ENCODE measurements at places on chromosomes 11 and 22.
A peak's percentile ranks its signal among the peaks of the same experiment; 100 is the strongest.

GRCh38 chr11:12581416-12581815 is 92.8 kb upstream of the TEAD1 start:
- DNase-seq = no peak

GRCh38 chr11:27412192-27412691 is 49.2 kb upstream of the CCDC34 start:
- DNase-seq = no peak

- DNase-seq = peak; percentile 8
These were observed 6.8 kb downstream of the CRYBB1 start for GRCh38 chr22:26610996-26611395.

DNA sequence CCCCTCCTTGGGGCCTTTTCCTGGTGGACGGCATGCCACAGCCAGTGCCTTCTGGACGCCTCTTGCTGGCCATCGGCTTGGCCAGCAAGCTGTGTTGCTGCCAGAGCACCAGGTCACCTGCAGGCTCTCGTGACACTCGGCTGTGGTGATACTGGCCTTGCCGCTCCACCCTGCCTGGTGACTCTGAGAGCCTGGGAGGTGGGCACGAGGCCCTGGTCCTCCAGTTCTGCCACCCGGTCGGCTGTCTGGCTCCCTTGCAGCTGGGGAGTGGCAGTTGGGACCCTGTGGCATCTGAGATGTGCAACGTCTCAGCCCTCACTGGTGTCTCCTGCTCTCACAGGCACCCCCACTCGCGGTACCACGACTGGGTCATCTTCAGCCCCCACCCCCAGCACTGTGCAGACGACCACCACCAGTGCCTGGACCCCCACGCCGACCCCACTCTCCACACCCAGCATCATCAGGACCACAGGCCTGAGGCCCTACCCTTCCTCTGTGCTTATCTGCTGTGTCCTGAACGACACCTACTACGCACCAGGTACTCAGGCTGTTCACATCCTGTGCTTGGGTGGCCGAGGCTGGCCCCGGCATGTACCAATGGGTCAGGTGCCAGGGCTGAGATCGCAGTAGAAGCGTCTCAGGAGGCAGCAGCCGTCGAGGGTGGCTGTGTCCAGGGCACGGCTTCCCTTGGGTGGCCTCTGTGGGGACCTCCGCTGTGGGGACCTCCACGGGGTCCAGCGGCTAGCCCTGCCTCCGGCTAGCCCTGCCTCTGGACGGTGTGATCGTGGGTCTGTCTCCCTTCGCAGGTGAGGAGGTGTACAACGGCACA is 26.0 kb downstream of the MUC2 start:
- no peak for DNase-seq

- DNase-seq = no peak
These were observed 30.5 kb downstream of the TMPRSS5 start for GRCh38 chr11:113675565-113675964.

GRCh38 chr22:49329636-49330035 is 498.0 kb downstream of the BRD1 start:
- no peak for DNase-seq

DNA sequence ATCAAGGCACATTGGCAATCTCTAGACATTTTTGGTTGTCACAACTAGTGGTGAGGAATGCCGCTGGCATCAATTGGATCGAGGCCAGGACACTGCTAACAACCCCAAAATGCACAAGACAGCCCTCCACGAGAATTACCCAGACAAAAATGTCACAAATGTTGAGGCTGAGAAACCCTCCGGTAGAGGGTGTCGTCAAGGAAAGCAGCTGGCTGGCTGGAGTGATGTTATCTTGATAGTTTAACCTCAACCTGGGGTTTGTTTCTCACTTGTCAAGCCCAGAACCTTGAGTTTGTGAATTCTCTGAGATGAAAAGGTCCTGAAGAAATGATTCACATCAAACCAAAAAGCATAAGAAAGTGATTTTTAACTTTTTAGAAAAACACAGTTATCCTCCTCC is 21.1 kb upstream of the TMPRSS13 start:
- peak; percentile 76 for DNase-seq

GRCh38 chr11:9057007-9057406 is 34.4 kb downstream of the SCUBE2 start:
- DNase-seq = no peak

DNA sequence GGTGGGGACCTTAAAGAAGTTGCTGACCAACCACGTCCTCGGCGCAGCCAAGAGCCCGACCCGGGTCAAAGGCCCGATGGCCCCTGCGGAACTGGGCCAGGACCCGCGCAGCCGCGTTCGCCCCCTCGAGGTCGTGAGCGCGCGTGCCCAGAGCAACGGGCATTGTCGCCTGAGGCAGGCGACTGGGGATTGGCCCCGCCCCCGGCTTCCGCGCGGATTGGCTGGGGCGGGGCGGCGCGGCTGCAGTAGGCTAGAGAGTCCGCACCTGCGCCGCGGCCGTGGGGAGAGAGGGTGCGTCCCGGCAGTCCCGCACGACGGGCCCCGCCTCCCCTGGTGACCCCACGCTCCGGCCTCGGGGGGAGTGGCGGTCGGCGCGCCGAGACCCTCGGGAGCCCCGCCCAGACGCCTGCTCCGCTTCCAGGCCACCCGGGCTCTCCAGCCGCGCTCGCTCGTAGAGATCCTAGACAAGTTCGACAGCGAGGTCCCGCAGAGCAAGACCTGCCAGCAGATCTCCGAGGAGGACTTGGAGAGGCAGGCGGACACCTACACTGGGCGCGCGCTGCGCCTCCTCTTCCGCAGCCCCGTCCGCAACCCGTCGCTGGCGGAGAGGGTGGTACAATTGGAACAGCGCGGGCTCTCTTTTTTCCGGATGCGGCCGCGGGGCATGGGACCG is 8.3 kb upstream of the PPIL2 start:
- peak; percentile 90 for DNase-seq

GRCh38 chr11:8262552-8263108 is 1.0 kb downstream of the LMO1 start:
- peak; percentile 26 for DNase-seq

DNA sequence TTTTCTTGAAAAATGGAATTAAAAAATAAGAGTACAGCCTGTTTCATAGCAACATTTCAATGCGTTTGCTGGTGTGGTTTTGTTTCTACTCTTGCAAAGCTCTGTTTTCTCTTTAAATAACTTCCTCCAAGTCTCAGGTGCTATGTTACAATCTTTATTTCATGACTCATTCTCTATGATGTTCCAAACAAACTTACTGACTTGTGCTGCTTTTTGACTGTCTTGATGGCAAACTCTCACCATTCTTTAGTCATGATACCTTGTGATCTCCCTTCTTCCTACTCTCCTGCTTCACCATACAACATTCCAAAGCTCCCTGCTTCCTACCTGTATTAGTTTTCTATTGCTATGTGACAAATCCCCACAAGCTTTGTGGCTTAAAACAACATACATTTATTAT is 166.1 kb downstream of the C11orf91 start:
- no peak for DNase-seq

GRCh38 chr11:75615751-75616150 is 53.1 kb downstream of the MAP6 start:
- DNase-seq = no peak

DNA sequence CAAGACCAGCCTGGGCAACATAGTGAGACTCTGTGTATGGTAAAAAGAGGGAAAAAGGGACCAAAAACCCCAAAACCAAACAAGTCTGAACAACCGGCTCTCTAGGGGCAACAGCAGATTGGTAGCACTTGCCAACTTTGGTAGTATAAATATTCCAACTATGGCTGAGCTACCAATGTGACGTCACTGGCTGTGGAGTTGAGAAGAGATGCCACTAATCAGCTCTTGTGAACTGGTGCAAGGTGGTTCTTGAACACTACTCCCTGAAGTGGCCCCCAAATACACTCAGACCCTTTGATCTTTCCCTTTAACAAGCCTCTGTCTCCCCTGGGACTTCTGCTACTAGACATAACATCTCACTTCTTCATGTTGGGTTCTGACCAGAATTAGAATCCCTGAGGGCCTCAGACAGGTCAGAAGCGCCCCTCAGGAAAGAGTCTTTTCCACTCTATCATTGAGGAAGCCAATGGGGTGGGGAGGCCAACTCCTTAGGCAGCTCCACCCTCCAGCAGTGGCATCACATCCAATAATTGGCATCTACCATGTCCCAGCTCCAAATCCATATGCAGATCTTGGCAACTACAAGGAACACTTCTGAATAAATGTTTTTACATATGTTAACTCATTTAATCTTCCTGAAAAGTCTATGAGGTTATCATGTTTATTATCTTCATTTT is 49.2 kb downstream of the RPL27A start:
- DNase-seq = no peak

DNA sequence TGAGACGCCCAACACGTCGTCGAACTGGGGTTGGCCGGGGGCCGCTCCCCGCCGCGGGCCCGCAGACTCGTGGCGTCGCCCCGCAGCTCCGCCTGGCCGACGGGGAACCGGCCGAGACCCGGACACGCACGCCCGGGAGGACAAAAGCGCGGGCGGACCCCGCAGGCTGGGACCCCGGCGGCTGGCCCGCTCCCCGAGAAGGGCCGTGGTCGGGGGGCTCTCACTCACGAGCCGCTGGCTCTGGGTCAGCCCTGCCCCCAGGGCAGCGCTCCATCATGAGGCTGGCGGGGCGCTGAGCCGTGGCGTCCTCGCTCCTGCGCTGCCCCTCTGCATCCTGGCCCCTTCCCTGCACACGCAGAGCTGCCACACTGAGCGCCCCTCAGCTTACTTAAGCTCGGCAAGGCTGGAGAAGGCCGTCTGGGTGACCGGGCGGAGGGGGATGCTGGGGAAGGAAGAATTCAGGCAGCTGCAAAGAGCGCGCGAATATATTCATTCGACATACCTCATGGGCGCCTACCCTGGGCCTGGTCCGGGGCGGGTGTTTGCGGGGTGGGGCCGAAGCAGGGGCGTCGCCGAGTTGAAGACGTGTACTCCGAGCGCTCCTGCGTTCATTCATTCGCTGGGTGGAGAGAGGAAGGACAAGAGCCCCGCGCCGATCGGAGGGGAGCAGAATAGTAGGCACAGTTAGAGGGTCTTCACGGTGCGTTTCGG is 579 bp upstream of the CYB5R2 start:
- no peak for DNase-seq

GRCh38 chr11:78573681-78574080 is 983 bp downstream of the NARS2 start:
- no peak for DNase-seq

GRCh38 chr11:62574363-62575071 is 826 bp upstream of the EEF1G start:
- peak; percentile 40 for DNase-seq

DNA sequence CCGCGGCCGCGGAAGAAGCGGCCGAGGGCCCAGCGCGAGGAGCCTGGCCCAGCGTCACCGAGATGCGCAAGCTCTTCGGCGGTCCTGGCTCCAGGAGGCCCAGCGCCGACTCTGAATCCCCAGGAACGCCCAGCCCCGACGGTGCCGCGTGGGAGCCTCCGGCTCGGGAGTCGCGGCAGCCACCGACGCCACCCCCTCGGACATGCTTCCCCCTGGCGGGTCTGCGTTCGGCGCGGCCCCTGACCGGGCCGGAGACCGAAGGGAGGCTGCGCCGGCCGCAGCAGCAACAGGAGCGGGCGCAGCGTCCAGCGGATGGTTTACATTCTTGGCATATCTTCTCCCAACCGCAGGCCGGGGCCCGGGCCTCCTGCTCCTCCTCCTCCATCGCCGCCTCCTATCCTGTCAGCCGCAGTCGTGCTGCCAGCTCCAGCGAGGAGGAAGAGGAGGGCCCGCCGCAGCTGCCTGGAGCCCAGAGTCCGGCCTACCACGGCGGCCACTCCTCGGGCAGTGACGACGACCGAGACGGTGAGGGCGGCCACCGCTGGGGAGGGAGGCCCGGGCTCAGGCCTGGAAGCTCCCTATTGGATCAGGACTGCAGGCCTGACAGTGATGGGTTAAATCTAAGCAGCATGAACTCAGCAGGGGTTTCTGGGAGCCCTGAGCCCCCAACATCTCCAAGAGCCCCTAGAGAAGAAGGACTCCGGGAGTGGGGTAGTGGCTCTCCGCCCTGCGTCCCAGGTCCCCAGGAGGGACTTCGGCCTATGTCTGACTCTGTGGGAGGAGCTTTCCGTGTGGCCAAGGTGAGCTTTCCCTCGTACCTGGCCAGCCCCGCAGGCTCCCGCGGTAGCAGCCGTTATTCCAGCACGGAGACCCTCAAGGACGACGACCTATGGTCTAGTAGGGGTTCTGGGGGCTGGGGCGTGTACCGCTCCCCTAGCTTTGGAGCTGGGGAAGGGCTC is 1.2 kb downstream of the ARHGEF17 start:
- DNase-seq = no peak

DNA sequence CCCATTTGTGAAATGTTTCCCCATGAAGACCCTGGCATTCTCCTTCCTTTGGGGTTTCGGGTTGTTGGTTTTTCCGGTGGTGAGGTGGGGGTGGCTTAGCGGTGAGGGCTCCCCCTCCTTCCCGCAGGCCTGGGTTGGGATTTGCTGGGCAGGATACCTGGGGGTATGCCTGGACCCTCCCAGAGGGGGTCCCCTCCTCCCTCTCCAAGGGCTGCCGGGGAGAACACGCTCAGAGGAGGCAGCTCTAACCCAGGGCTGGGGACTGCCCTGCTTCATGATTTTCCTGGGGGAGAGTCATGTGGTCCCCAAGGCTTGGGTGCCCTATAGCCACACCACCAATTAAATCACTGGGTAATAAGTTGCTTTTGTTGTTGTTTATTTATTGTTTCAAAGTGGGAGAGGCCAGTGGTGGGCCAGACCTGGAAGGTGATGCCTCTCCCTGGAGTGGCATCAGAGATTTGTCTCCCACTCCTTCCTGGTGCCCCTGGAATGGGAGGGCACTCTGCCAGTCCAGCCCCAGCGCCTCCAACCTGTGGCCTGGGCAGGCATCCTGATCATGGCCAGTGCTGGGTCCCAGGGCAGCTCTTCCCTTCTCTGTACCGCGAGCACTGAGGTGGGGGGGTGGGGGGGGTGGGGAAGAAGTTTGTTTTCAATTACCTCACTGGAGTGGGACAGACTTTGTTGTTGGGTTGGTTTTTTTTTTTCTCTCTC is 1.3 kb upstream of the CLCF1 start:
- DNase-seq = no peak

DNA sequence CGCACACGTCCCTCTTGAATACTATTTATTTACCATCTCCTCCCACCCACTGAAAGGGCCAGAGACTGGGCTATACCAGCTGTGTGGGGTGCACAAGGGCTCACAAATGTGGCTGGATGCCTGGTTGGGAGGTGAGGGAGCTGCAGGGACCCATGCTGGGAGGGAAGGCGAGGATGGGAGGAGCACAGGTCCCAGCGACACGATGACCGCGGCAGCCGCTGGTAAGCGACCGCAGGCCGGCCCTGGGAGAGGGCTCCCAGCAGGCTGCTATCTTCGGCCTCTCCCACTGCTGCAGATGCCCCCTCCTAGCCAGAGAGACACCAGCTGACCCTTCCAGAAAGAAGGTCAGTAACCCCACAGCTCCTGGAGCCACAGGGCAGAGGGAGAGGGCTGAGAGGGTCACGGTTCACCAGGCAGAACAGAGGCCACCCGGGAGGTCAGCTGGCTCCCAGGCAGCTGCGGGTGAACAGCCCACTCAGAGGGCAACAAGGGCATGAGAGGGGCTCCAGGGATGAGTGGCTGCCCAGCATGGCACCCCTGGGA is 163.9 kb downstream of the CRYBB2 start:
- no peak for DNase-seq

- DNase-seq = no peak
These were observed 54.6 kb downstream of the MCM5 start for GRCh38 chr22:35454416-35455054.

- DNase-seq = no peak
These were observed 49.6 kb upstream of the ATXN10 start for GRCh38 chr22:45621836-45622600.
